Fibroblast of lung (primary cell): ENCODE measurements at places on chromosomes 4 and X.

- DNase-seq, result no peak
Measured at GRCh38 chrX:15177316-15177715, 92.6 kb downstream of the ASB9 start.

- DNase-seq, result no peak
Measured at GRCh38 chr4:43754566-43754965, 694.0 kb downstream of the KCTD8 start.

GRCh38 chr4:87077914-87078585, 142.4 kb downstream of the KLHL8 start:
- DNase-seq, result no peak

DNA sequence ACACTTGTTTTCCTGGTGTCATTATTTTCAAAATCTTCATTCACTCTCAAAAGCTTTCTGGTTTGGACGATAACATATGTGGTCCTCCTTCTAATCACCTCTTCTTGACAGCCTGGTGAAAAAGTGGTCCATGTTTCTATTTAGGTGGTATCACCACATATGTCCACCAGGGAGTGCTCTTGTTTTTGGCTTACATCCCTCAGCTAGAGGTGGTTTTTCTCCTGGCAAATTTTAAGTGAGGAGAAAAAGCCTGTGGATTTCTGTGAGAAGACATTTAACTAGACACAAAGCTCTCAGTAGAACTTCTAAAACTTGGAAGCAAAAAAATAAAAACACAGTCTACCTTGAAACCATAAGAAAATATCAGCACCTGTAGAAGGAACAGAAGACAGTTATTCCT, 58.0 kb upstream of the FRMPD4 start:
- peak; percentile 52 for DNase-seq

DNA sequence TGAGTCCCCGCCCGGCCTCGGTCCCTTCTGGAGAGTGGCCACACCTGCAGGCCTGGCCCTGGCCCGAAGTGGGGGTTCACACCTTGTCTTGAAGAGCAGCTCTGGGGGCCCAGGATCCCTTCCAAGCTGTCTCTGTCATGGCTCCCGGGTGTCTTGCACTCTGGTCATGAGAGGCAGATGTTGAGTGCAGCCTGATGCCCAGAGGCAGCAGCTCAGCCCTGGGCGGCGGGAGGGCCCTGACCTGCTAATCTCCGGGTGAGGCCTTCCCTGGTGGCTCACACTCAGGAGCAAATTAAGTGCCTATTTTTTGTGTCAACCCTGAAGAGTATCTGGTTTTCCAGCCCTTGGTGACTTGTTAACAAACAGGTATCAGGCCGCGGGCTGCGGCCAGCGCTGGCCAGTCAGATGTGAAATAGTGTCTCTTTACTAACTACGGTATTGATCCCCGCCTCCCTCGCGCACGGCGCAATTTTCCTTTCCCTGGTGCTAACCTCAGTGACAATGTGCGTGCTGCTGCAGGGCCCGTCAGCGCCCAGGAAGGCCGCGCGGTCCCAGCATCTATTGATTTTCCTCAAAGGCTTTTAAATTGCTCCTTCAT, 24.2 kb downstream of the NKX1-1 start:
- no peak for DNase-seq

GRCh38 chrX:150766351-150767044, 73.3 kb downstream of the MTMR1 start:
- DNase-seq, result no peak

DNA sequence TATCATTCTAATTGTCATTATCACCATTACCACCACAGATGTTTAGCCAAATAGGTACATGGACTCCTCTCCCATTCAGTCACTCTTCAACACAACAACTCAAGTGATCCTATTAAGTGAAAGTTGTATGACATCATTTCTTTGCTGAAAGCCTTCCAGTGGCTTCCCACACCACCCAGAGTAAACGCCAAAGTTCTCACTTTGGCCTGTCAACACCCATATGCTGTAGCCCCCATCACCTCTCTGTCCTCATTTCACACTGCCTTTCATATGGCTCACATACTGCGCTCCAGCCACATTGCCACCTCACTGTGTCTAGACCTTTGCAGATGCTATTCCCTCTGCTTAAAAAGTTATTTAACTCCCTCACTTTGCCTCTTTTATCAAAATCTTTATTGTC, 682.3 kb downstream of the ADGRL3 start:
- no peak for DNase-seq

DNA sequence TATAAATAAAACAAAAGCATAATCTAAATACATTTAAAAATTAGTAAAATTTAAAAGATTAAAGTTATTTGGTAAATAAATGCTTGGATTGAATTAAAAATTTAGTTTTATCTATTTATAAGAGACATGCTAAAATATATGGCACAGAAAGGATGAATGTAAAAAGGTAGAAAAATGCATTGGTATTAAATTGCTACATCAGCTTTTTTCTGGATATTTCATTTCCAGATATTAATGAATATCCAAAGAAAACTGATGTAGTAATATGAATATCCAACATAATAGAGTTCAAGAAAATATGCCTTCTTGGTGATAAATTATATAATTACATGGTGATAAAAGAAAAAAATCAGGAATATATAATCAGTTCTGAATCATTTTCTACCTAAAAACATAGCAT, 1743.9 kb downstream of the RPA4 start:
- no peak for DNase-seq

- DNase-seq, result no peak
Measured at GRCh38 chr4:74547042-74547441, 102.1 kb downstream of the AREG start.

GRCh38 chrX:806586-806985, 176.0 kb downstream of the SHOX start:
- no peak for DNase-seq

- no peak for DNase-seq
Measured at GRCh38 chrX:78011846-78012245, 42.4 kb upstream of the PGAM4 start.

DNA sequence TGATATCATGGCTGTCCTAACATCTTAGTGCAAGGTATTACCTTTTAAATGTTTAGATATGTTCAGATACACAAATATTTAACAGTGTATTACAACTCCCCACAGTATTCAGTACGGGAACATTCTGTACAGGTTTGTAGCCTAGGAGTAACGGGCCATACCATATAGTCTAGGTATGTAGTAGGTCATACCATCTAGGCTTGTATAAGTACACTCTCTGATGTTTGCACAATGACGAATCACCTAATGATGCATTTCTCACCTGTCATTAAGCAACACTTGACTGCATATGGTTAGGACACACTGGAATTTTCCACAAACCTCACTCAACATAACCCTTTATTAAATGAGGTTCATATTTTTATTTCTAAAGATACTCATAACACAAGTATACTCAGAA, 67.7 kb downstream of the THOC2 start:
- DNase-seq, result peak; percentile 0

DNA sequence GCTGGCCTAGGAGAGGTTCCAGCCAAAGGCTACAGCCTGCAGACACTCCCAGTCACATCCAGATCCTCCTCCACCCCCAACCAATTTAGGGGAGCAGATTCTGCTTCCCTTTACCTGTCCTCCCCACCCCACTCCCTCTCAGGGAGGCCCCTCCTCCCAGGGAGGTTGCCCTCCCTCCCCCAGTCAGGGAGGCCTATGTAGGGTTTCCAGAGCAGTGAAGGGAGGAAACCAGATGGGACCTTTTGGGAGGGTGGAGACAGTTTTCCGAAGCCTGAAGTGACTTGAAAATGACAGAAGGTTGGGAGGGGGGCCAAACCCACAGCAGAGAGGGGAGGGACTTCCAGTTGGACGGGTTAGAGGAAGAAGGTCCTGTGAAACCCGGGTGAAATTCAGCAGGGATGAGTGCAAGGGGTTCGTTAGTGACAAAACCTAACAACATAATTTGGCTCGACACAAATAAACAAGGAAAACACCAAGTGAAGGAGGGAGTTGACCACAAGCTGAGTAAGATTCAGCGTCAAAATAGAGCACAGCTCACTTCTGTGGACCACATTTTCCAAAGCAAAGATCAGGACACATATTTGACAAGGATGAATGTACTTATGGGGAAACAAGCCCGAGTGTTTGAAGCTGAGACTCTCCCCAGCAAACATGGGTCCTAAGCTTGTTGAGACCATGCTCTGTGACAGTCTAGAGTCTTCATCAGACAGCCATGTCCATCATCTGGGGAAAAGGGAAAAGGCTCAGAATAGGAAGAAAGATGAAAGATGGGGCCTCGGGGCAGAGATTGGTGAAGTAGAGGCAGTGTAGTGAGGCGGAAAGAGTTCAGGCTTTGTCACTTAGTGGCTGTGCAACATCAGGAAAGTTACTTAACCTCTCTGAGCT, 46.4 kb downstream of the PRPS1 start:
- peak; percentile 96 for DNase-seq

- DNase-seq, result no peak
Measured at GRCh38 chr4:37467223-37467622, 219.0 kb downstream of the RELL1 start.

- DNase-seq, result no peak
Measured at GRCh38 chr4:173360587-173361221, 10.1 kb upstream of the SAP30 start.

GRCh38 chr4:158885564-158885963, 116.7 kb downstream of the FNIP2 start:
- no peak for DNase-seq

DNA sequence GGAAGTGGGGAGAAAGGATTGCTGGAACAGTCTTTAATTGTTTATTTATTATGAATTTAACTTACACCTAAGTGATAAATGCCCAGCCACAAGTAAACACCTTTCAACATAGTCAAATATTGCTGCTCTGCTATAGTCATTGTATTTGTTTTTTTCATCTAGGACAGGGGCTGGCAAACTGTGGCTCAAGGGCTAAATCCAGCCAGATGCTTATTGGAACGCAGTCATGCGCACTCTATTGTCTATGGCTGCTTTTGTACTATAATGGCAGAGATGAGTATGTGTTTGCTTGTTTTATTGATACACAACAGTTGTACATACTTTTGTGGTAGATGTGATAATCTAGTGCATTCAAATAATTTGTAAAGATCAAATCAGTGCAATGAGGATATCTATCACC, 95.3 kb downstream of the ZAR1 start:
- DNase-seq, result no peak

DNA sequence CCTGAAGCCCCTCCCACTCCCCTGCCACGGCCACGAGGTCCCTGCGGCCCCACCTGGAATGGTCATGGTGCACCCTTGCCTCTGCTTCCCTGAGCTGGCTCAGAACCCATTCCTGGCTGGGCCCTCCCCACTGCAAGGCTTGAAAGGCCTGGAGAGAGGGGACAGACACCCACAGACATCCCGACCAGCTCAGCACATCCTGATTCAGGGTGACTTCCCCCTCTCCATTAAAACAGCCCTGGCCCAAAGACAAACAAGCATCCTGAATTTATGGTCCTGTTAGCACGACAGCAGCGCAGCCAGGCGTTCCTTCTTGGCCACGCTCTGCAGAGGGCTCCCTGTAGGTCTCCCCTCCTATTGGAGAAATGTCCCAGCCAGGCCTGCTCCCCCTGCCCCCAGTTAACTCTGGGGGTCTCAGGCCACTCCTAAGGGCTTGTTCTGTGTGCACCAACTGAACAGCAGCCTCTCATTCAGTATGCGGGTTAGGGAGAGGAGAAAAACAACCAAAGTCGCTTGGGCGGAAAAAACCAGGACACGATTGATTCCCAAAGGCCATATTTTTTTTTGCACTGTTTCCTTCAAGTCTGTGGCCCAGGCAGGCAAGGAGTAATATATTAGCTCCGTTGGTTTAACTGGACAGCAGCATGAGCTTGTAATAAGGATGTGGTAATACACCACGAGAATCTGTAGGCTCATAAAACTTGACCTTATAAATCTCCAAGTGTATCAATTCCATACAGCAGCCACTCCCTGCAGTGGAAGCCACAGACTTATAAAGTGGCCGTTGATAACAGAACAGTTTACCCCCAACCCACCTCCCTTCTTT, 106.7 kb upstream of the MSX1 start:
- no peak for DNase-seq

DNA sequence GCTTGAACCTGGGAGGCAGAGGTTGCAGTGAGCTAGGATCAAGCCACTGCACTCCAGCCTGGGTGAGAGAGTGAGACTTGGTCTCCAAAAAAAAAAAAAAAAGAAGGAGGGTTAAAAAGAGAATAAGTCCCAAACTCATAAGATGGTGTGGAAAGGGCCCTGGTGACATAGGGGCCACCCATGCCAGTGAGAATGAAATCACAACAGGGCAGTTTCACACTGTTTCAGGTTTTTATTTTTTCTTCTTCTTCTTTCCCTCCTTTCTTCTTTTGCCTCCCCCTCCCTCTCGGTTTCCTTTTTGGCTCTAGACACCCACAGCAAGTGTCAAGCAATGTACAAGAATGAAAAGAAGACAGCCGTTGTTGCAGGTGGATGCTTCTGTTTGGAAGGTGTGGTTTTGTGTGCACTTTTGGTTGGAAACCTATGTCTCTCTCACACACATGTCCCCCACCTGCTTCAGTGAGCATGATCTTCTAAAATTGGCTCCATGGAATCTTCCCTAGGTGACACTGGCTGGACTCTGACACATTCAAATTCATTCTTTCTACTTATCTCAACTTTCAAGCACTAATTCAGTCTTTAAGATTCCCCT, 14.4 kb upstream of the TLR8 start:
- DNase-seq, result no peak

- no peak for DNase-seq
Measured at GRCh38 chr4:84381759-84382158, 117.3 kb downstream of the NKX6-1 start.

DNA sequence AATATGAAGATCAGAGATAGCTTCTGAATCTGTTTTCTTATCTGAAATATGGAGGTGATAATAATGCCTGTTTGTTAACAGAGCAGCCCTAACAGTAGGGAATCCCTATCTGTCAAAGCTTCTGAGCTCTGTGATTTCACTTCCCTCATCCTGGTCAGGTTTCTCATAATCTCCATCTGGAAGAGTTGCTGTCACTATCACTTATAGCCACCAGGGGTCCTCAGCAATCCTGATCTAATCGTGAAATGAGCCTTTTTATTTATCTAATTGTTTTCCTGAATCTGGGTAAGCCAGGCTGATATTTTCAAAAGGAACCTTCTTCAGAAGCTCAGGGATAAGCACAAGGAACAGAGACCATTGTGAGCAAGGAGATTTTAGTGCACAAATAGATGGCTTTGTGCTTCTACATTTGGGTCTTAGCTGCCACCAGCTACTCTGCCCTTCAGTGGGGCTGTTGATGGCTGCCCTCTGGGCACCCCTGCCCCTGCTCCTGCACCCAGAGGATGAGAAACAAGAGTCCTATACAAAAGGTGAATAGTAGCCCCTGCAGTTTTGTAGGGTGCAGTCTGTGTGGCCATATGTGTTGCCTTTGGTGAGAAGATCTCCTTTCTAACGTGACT, 196.4 kb upstream of the RADX start:
- DNase-seq, result peak; percentile 6

- no peak for DNase-seq
Measured at GRCh38 chr4:77188498-77189220, 31.7 kb downstream of the CCNG2 start.

GRCh38 chr4:173585876-173586572, 56.0 kb upstream of the HAND2 start:
- DNase-seq, result no peak

DNA sequence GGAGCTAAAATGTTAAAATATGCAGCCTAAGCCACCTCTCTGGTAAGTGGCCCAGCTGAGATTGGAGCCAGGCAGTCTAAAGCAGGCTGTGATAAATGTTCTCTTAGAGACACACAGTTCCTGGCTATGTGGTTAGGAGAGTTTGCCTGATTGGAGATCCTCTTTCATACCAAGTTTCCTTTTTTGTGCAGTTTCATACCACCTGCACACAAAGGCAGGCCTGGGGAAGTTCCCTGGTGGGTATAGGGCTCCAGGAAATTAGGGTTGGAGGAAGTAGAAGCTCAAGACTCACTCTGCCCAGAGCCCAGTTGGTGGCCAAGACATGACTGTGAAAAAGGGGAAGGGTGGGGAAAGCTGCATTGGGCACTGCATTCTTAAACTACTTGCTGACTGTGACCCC, 16.9 kb downstream of the CYBB start:
- peak; percentile 1 for DNase-seq

GRCh38 chr4:21744046-21744445, 204.5 kb downstream of the KCNIP4 start:
- no peak for DNase-seq
